ENCODE measurements at places on chromosomes 7 and 10. TPM values are rescaled to one million over a fixed set of nuclear protein-coding genes. Genes with fewer than 3 reads are reported as not detected.

The KAT6B gene
- 39.6 TPM for total RNA-seq

The FAM25C gene
- not detected for total RNA-seq

- H3K27me3 ChIP-seq, result no peaks in the 10 kb centered on the region
- H3K4me1 ChIP-seq, result peaks cover 29% of the 10 kb centered on the region
- no peak overlapping the region for H3K27ac ChIP-seq
- H3K36me3 ChIP-seq, result no peaks in the 10 kb centered on the region
Measured at GRCh38 chr10:69963835-69964710, 88.6 kb upstream of the MACROH2A2 start.

GRCh38 chr10:15558136-15558535, 161.6 kb downstream of the ITGA8 start:
- H3K27ac ChIP-seq, result no peak overlapping the region
- H3K4me3 ChIP-seq, result no peak overlapping the region
- H3K36me3 ChIP-seq, result no peaks in the 10 kb centered on the region
- H3K27me3 ChIP-seq, result no peaks in the 10 kb centered on the region

- no peak overlapping the region for H3K4me3 ChIP-seq
- H3K4me1 ChIP-seq, result peaks cover 4% of the 10 kb centered on the region
- DNase-seq, result no peak
- H3K36me3 ChIP-seq, result no peaks in the 10 kb centered on the region
Measured at GRCh38 chr7:116339564-116339963, 129.2 kb downstream of the TES start.

Data from activated B cell treated with CpG ODN at 0.5 μM for 24 hours (primary cell).